ENCODE measurements at places on chromosomes 11 and 22.

DNA sequence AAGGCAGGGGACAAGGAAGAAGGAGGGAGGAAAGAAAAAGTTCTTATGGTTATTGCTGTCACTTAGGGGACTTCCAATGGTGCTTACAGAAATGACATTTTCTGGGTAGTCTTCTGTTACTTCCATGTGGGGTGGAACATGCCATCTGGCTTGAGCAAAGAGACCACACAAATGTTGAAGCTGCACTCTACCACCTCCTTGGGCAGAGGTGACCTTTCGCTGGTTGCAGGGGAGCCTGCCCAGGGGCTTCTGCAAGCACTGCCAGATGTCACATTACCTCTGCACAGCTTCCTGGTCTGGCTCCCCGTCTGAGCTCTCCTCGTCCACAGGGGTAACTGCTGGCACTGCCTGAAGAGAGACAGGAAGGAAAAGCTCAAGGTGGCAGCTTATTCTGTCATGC lies 32.6 kb upstream of the APOA1 start:
- no peak for DNase-seq

GRCh38 chr11:128628686-128629085 lies 41.3 kb upstream of the ETS1 start:
- DNase-seq: no peak

DNA sequence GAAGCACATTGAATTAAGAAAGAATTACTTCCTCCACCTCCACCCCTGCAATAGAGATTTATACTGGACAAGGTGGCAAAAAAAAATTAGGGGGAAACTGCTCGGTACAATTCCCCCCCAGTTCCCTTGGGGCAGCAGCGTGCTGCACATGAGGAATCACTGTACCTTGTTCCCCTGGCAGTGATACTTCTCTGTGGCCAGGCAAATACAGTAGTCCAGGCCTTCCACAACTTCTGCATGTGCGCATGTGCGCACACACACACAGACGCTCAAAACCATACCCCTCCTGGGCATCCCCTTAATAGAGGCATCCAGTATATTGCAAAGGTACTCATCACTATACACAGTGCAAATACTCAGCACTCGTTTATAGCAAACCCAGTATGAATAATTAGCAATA lies 68.9 kb downstream of the ARFGAP2 start:
- no peak for DNase-seq

GRCh38 chr11:13152736-13153541 lies 124.7 kb upstream of the BMAL1 start:
- DNase-seq: no peak

GRCh38 chr11:93604008-93604660 lies 57.3 kb upstream of the CEP295 start:
- DNase-seq: no peak

GRCh38 chr11:73894725-73895335 lies 18.0 kb downstream of the PAAF1 start:
- DNase-seq: no peak

DNA sequence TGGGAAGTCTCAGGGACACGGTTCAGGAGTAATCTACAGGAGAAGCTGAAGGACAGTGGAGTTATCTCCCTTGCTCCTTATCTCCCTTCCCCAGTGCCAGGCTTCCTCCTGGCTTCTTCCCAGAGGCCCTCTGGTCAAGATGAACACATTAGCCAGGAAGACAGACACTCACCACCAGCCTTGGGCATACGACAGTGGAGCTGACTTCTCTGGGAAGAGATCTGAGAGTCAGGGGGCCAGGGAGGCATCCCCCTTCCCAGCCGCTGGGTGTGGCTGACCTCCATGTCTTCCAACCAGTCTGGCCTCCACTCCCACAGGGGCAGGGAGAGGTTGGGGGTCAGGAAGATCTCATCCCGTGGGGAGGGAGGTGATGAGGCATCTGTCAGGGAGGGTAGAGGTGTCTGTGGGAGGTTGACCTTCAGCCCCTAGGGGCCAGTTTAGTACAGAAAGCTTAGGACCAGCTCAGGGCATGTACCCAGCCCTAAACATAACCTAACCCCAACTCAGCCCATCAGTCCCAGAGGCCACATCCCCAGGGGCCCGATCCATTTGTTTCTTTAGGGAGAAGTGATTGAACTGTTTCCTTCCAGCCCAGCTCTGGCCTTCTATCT lies 12.7 kb downstream of the ROBO4 start:
- no peak for DNase-seq

DNA sequence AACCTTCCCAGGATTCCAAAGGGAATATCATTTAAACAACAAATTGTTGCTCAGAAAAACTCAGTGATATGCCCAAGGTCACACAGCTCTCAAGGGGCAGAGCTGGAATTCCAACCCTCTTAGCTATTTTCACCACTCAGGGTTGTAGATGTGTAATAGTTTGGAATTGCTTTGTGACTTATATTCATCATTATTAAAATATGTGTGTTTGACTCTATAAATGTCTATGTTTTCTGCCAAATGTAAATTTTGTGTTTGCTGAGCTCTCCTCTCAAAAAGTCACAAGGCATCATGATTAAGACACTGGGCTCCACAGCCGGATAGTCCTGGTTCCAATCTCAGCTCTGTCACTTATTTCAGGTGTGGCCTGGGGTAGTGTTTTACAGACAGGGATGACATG lies 407.3 kb downstream of the TMEM135 start:
- DNase-seq: no peak

GRCh38 chr11:95081412-95081811 lies 8.2 kb upstream of the ENDOD1 start:
- no peak for DNase-seq

GRCh38 chr11:75703695-75704237 lies 13.9 kb upstream of the MOGAT2 start:
- DNase-seq: no peak

DNA sequence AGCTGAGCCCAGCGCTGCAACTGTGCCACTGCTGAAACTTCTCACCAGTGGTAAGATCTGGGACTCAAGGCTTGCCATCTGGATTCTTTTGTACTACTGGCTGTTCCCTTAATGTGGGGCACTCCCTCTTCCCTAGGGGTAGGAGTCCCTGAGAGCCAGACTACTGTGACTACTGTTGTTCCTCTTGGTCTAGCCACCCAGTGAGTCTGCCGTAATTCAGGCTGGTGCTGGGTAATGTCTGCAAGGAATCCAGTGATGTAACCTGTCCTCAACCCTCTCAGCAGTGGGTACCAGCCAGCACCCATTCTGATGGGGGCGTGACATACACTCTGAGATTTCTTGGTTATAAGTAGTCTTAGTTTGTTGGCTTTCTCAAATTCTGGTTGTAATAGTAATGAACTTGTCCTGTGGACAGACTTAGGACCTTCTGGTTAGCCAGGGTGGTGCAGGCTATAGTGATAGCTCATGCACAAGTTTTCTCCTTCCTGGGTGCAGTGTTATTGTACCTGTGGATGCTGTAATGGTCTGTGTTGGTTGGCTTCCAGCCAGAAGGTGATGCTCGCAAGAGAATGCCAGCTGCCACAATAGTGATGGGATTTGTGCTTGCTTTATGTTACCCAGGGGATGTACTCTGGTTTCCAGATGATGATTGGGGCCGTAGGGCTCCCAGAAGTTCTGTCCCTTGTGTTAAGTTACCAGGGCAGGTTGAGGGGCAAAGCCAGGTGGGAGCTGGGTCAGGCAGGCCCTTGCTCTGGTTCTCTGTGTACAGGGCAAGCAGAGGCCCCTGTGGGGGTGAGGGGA lies 65.5 kb downstream of the ARHGAP42 start:
- DNase-seq: no peak

GRCh38 chr11:115222863-115223530 lies 281.2 kb downstream of the CADM1 start:
- no peak for DNase-seq

GRCh38 chr11:61962213-61963015 lies 5.0 kb downstream of the FTH1 start:
- DNase-seq: no peak

GRCh38 chr22:18048041-18048440 lies 23.7 kb upstream of the MICAL3 start:
- DNase-seq: no peak

DNA sequence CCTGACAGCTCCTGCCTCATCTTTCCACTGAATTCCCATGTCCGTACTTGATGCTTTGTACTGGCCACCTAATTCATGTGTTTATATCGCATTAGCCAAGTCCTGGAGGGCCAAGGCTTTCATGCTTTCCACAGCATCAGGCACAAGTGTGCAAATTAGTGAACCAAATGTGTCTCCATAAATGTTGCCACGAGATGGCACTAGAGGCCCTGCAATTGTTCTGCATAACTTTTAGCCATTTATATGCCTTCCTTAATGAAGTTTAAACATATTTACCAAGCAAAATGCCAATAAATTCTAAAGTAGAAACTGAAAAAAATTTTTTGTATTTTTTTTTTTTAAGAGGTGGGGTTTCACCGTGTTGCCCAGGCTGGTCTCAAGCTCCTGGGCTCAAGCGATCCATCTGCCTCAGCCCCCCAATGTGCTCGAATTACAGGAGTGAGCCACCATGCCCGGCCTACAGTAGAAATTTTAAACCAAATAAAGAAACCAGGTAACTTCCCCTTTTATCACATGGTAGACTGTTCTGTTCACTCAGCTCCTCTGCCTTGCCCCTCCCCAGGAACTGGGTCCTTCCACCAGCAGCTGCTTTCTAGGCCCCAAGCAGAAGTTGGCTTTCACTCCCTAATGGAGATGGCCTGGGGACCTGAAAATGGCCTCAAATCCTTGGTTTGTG lies 20.8 kb upstream of the IL18BP start:
- no peak for DNase-seq

DNA sequence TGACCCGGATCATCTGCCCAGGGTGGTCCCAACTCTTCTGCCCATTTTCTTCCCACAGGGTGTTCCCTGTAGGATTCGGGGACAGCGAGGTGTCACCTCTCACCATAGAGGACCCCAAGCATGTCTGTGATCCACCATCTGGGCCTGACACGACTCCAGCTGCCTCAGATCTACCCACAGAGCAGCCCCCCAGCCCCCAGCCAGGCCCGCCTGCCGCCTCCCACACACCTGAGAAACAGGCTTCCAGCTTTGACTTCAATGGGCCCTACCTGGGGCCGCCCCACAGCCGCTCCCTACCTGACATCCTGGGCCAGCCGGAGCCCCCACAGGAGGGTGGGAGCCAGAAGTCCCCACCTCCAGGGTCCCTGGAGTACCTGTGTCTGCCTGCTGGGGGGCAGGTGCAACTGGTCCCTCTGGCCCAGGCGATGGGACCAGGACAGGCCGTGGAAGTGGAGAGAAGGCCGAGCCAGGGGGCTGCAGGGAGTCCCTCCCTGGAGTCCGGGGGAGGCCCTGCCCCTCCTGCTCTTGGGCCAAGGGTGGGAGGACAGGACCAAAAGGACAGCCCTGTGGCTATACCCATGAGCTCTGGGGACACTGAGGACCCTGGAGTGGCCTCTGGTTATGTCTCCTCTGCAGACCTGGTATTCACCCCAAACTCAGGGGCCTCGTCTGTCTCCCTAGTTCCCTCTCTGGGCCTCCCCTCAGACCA lies 24.0 kb downstream of the CSF2RB start:
- no peak for DNase-seq

- no peak for DNase-seq
Observed at GRCh38 chr11:131633921-131634715, 263.7 kb downstream of the NTM start.

GRCh38 chr11:12066056-12066798 lies 44.2 kb upstream of the MICAL2 start:
- peak; percentile 95 for DNase-seq

- DNase-seq: no peak
Observed at GRCh38 chr11:17351510-17352176, at the start of gene NCR3LG1. Gene NCR3LG1 (plus strand): TSS chr11:17351800. CDS start chr11:17351970, 170 bp downstream.

- no peak for DNase-seq
Observed at GRCh38 chr22:50674606-50675552, 2.3 kb downstream of the SHANK3 start.

DNA sequence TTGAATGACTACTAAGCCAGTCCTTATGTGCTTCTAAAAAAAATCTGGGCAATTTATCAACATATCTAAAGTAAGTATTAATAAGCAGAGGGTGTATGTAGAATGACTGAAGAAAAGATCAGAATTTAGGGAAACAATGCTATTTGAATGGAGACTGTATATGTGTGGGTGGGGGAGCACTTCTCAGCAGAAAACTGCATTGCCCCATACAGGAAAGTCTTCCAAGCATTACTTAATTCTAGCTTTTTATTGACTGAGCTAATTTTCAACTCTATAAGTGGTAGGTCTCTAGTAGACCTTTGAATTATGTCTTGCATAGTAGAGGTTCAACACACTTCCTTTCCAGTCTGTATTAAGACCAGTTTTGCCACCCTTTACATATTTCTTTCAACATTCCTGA lies 41.7 kb downstream of the CASP12 start:
- DNase-seq: no peak

DNA sequence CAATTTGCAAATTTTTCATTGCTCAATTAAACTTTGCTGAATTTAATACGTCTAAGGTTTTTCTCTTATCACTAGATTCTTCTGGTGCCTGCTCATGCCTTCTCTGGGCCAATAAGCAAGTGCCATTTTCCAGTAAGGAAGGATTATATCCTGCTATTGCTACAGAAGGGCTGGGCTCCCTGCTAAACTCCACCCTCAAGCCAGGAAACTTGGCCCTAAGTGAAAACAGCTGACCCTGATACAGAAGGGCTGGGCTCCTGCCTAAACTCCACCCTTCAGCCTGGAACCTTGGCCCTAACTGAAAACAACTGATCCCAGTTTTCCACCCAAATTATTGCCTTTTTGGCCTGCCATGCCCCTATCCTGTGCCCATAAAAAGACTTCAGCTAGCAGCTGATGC lies 385.3 kb downstream of the DYNC2H1 start:
- DNase-seq: no peak

- no peak for DNase-seq
Observed at GRCh38 chr22:49660794-49661781, 166.6 kb downstream of the BRD1 start.

DNA sequence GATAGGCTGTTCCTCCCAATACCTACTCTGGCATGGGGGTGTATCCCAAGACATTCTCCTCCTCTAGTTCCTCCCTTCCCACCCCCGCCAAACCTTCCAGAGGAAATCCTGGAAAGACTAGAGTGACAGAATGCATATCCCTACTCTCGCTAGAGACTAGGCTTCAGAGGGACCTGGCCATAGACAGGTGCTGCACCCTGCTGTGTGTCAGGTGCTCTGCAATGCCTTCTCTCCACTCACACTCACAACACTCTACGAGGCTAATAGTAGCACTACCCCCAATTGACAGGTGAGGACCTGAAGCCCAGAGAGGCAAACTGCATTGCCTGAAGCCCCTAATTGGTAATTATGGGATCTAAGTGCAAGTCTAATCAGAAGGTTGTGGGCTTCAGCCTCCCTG lies 46.2 kb upstream of the LMO1 start:
- no peak for DNase-seq

GRCh38 chr11:94968334-94968958 lies 4.9 kb downstream of the CWC15 start:
- no peak for DNase-seq
